ENCODE measurements at places on chromosomes 1 and 21.
A peak's percentile ranks its signal among the peaks of the same experiment; 100 is the strongest.

- DNase-seq: no peak
Measured at GRCh38 chr1:181413836-181414235, 69.5 kb upstream of the CACNA1E start.

DNA sequence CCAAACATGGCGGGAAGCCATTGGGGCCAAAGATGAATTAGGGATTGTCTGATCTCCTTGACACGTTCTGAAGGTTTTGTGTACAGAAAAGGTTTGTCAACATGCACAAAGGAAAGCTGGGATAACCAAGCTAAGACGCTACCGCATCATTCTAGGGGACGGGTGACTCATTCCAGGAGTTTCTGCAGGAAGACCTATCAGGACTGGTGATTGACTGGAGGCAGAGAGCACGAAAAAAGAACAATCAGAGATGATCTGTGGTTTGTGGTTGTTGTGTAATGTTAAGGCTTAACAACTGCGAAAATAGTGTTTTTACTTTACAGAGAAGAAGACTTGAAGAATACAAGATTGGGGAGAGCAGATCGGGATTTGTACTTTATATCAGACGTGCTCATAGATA lies 22.2 kb upstream of the ERG start:
- DNase-seq: no peak

DNA sequence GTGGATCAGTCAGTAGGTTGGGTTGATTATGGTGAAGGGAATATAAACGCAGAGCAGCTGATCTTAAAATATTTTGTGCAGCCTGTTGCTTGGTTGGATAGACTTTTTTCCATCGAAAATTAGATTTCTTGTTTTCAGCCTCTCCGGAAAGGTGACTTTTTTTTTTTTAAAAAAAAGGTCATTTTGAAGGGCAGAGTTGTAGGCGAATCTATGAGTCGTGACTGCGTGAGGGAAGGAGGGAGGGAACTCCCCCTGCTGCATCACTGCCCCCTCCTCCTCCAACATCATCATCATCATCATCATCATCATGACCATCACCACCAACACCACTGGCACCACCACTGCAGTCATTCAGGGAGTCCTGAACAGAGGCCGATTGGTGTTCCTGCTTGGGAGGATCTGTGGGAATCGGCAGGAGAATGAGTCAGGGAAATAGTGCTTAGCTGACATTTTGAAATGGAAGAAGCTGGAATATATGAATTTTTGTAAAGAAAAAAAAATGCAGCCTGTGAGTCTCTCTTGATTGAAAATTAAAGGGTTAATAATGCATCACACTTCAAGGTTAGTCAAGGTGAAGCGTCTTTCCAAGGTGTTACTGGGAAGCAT lies 1.2 kb downstream of the ATP1B1 start:
- peak; percentile 77 for DNase-seq

GRCh38 chr1:47915677-47916353 lies 81.4 kb downstream of the TRABD2B start:
- DNase-seq: no peak

GRCh38 chr21:26032263-26032662 lies 138.3 kb downstream of the APP start:
- DNase-seq: peak; percentile 20

DNA sequence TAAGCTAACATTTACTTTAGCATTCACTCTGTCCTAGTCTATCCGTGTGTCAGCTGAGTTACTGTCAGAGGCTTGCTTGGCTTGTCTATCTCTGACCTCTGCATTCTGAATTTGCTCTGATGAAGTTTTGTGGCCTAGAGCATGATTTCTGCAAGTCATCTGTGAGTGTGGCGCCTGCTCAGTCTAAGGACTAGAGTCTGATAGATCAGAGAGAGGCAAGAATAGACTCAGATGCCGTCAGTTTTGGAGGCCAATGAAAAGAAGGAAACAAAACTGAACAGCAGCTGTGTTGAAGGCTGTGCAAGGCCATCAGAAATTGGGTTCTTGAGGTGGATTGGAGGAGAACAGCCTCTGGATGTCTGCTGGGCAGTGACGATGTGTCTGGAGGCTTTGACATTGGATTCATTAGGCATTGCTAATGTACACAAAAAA lies 573.1 kb downstream of the USP25 start:
- peak; percentile 85 for DNase-seq

DNA sequence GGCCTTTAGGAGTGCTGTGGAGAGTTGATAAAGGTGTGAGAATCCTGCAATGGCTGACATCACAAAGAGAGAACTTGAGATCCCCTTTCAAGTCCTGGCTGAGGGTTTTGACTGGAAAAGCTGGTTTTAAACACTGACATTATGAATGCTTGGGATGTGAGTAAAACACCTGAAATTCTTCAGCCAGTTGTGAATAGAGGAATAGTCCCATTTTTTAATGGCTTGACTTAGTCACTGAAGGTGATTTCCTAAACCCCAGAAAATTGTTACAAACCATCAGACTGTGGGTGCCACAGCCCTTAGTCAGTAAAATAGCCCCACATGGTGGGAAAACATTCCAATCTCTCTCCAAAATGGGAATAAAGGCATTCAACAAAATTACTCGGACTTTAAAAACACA lies 107.7 kb upstream of the LMO4 start:
- no peak for DNase-seq

GRCh38 chr1:84152649-84153056 lies 8.6 kb downstream of the PRKACB start:
- DNase-seq: no peak

GRCh38 chr1:233972951-233973635 lies 68.6 kb downstream of the SLC35F3 start:
- no peak for DNase-seq

DNA sequence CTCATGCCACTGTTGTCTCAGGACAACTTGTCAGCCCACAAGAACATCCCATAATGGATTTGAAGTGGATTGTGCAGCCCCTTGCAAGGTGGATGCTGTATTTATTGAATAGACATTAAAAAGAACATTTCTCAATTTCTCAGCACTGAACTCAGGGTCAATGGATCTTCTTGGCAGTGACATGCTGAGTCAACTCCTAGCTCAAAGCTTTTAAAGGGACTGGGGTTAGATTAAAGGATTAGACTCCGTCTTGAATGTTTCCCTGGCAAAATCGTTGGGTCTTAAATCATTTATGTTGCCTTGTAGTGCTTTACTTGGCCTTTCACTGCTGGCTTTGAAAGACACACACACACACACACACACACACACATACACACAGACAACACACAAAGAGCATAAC lies 221.6 kb upstream of the PBX1 start:
- no peak for DNase-seq
